Left lung (tissue), 14 donors: ENCODE measurements at places on chromosomes 3 and 15. TPM values are rescaled to one million over a fixed set of nuclear protein-coding genes. Genes with fewer than 3 reads are reported as not detected.

GRCh38 chr3:125591116-125591760 lies 4.1 kb downstream of the OSBPL11 start:
- peak overlapping the region; percentile 20 for H3K27ac ChIP-seq
- H3K4me1 ChIP-seq = peaks cover 15% of the 10 kb centered on the region
- no peaks in the 10 kb centered on the region for H3K36me3 ChIP-seq
- DNase-seq = no peak
- H3K4me3 ChIP-seq = no peak overlapping the region

- H3K27me3 ChIP-seq = no peaks in the 10 kb centered on the region
- peaks cover 9% of the 10 kb centered on the region for H3K4me1 ChIP-seq
- no peaks in the 10 kb centered on the region for H3K36me3 ChIP-seq
Measured at GRCh38 chr3:153146191-153147053, 15.6 kb upstream of the RAP2B start.

- no peak overlapping the region for H3K4me3 ChIP-seq
- no peaks in the 10 kb centered on the region for H3K36me3 ChIP-seq
- H3K27ac ChIP-seq = peak overlapping the region; percentile 37
Measured at GRCh38 chr15:90419738-90420406, 31.8 kb downstream of the IQGAP1 start.

DNA sequence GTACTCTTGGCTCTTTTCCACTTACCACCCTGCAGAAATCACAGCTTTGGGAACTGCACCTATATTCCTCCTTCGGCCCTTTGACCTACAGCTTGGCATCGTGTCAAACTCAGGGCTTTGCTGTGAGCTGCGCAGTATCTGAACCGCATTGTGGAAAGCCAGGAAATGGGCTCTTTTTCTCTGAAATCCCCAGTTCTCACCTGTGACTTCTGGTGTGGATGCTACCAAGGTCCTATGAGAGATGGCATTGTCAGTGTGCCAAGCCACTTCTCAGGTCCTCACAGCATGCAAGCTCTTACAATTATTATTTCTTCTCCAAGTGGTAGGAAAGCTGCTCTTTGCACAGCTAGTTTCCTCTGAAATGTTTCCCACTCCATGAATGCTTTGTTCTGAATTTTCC lies 450.6 kb upstream of the TBL1XR1 start:
- H3K36me3 ChIP-seq = no peaks in the 10 kb centered on the region
- no peaks in the 10 kb centered on the region for H3K27me3 ChIP-seq
- H3K27ac ChIP-seq = no peak overlapping the region
- DNase-seq = no peak

MAGEL2 gene
- 1.6 TPM for total RNA-seq

PAQR5 gene
- total RNA-seq = 15.7 TPM

BCL2A1 gene
- total RNA-seq = 99.2 TPM

ATP13A4 gene
- 74.1 TPM for total RNA-seq

NLGN1 gene
- total RNA-seq = 3.1 TPM
